ENCODE measurements at places on chromosomes 16 and 17.

GRCh38 chr17:49440581-49440980 lies 25.9 kb upstream of the PHB1 start:
- DNase-seq, result no peak

DNA sequence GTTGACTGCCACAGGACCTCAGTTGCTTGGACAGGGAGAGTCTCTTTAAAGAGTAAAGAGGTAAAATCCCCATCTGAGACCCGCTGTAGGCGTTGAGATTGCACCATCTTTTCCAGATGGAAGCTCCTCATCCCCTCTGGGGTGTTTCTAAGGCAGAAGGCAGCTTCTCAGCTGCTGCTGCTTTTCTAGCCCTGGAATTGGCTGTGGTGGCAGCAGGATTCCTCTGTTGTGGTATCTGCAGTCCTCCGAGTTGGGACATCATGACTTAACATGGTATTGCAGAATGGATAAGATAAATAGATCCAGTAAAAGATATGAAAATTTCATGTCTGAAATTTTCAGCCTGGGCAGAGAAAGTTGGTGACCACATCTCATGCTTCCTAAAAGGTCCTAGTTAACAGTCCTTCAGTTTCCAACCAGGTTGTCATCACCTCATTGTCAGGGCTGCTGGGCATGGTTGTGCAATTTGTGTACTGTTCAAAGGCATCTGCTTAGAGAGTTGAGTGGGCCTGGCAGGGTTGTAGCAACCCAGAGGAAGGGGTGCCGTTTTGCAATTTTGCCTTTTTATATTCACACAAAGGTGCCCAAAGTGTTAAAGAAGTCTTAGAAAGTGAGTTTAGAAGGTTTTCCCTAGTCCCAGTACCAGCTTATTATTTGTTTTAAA lies 150.4 kb downstream of the SPECC1 start:
- DNase-seq, result no peak

GRCh38 chr17:74274060-74274708 lies at the start of gene DNAI2:
TSS of gene DNAI2 (plus strand) at chr17:74274234. CDS start at chr17:74281818, 7,584 bp downstream.
- no peak for DNase-seq

DNA sequence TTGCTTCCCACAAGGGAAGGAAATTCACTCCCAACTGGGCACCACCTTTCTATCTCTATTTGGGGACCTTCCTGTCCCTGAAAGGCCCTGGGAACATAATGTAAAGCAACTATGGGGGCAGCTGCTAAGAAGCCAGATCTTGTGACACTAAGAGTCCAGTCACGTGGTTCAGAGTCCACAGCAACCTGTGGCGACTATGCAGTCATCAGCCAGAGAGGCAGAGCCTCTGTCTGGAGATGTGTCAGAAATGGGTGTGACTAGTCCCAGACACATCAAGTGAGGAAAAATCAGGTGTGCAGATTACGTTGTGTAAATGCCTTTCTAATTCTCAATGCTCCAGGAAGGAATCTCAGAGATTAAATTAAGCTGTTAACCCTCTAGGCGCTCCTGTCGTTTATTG lies 26.6 kb upstream of the SKAP1 start:
- peak; percentile 11 for DNase-seq

- DNase-seq, result peak; percentile 59
Measured at GRCh38 chr17:27473748-27474609, 17.7 kb downstream of the KSR1 start.

- DNase-seq, result no peak
Measured at GRCh38 chr16:88370365-88370764, 12.4 kb upstream of the ZNF469 start.

DNA sequence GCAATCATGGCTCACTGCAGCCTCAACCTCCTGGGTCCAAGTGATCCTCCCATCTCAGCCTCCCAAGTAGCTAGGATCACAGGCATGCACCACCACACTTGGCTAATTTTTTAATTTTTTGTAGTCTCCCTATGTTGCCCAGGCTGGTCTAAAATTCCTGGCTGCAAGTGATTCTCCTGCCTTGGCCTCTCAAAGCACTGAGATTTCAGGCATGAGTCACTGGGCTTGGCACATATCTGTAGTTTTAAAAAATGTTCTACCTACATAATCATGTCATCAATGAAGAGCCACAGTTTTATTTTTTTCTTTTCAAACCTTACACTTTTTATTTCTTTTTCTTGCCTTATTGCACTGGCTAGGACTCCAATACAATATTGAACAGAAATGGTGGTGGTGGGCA lies 33.1 kb upstream of the COL1A1 start:
- DNase-seq, result no peak

- DNase-seq, result no peak
Measured at GRCh38 chr17:64339516-64340490, 50.9 kb downstream of the PECAM1 start.

DNA sequence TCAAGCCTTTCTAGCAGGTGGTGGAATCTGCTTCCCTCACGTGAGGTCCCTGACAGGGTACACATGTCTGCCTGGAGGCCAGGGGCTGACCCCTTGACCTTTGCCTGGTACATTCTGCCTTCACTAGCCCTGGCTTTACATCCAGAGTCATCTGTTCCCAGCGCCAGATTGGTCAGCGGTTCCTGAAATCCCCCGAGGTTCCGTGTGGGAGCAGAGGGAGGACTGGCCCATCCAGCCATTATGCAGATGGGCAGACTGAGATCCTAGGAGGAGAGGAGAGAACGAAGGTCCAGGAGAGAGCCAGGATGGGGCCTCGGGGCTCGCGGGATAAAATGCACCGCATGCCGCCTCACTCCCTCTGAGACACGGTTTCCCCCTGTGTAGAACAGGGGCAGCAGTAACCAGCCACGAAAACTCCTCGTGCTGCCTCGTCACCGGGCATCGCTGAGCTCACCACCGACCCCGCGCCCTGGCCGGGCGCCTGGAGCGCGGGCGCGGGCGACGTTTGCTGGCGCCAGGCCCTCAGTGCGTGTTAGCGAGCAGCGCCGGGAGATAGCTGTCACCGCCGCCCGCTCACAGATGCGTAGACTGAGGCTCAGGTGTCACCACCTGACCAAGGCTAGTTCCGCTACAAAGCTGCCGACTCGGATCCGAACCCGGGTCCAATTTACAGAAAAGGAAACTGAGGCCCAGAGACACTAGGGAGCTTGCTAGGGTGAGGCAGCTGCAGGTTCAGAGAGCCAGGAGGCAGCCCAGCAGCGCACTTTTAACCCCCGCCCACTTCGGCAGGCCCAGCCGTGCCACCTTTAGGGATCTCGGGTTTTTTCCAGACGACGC lies 811 bp upstream of the MAP2K3 start:
- DNase-seq, result peak; percentile 78

- DNase-seq, result no peak
Measured at GRCh38 chr16:12160815-12161550, 184.4 kb downstream of the SNX29 start.

GRCh38 chr17:78934681-78935418 lies 9.7 kb upstream of the TIMP2 start:
- DNase-seq, result no peak

- peak; percentile 68 for DNase-seq
Measured at GRCh38 chr17:3804503-3804931, 3.5 kb upstream of the ITGAE start.

Data from suppressor macrophage treated with lipopolysaccharide for 4 hours (primary cell).